ENCODE measurements at places on chromosomes 3 and 15. TPM values are rescaled to one million over a fixed set of nuclear protein-coding genes. Genes with fewer than 3 reads are reported as not detected.

GRCh38 chr15:93520206-93520605 lies 431.2 kb upstream of the RGMA start:
- DNase-seq = no peak
- no peaks in the 10 kb centered on the region for H3K36me3 ChIP-seq

GRCh38 chr3:111252779-111253178 lies 181.2 kb downstream of the NECTIN3 start:
- H3K27me3 ChIP-seq = no peaks in the 10 kb centered on the region
- H3K4me1 ChIP-seq = no peaks in the 10 kb centered on the region
- H3K27ac ChIP-seq = no peak overlapping the region
- DNase-seq = no peak
- H3K4me3 ChIP-seq = no peak overlapping the region
- no peaks in the 10 kb centered on the region for H3K36me3 ChIP-seq

- H3K4me3 ChIP-seq = peak overlapping the region; percentile 51
- H3K4me1 ChIP-seq = peaks cover 46% of the 10 kb centered on the region
- no peaks in the 10 kb centered on the region for H3K36me3 ChIP-seq
- peak overlapping the region; percentile 98 for H3K27ac ChIP-seq
Observed at GRCh38 chr15:93829115-93829870, 402.1 kb upstream of the MCTP2 start.

DNA sequence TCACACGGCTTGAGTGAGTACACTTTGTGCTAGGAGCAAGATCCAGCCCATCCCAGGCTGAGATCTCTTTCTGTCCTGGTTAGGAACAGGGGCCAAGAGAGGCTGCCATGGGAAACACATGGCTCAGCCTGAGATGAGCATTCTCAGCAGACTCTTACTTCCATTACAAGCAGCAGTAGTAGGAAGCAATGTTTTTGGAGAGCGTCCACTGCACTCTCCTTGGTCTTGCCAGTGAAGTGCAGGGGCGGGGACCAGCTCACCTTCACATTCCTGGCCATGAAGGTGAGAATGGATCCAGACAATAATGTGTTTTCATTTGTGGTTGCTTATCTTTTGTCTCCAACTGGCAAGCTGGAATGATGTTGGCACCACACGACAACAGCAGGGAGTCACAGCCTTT lies 24.7 kb downstream of the ZNF80 start:
- DNase-seq = no peak
- H3K27me3 ChIP-seq = peaks cover 13% of the 10 kb centered on the region
- no peak overlapping the region for H3K4me3 ChIP-seq
- H3K36me3 ChIP-seq = no peaks in the 10 kb centered on the region
- no peaks in the 10 kb centered on the region for H3K4me1 ChIP-seq
- no peak overlapping the region for H3K27ac ChIP-seq

- H3K4me3 ChIP-seq = no peak overlapping the region
- no peak for DNase-seq
- no peaks in the 10 kb centered on the region for H3K4me1 ChIP-seq
- H3K27me3 ChIP-seq = no peaks in the 10 kb centered on the region
Observed at GRCh38 chr3:125271127-125271526, 58.6 kb upstream of the SLC12A8 start.

Gene RTP1
- total RNA-seq = not detected

GRCh38 chr3:56421205-56421604 lies 47.1 kb downstream of the ERC2 start:
- peaks cover 16% of the 10 kb centered on the region for H3K4me1 ChIP-seq
- H3K27ac ChIP-seq = no peak overlapping the region
- no peak overlapping the region for H3K4me3 ChIP-seq
- H3K36me3 ChIP-seq = peaks cover 4% of the 10 kb centered on the region
- H3K27me3 ChIP-seq = peaks cover 3% of the 10 kb centered on the region

Gene ARL8B
- 63.0 TPM for total RNA-seq
